ENCODE measurements at places on chromosomes 16 and 17. TPM values are rescaled to one million over a fixed set of nuclear protein-coding genes. Genes with fewer than 3 reads are reported as not detected.
A peak's percentile ranks its signal among the peaks of the same experiment; 100 is the strongest.

- peak; percentile 54 for DNase-seq
Measured at GRCh38 chr16:67672739-67673662, 6.4 kb downstream of the C16orf86 start.

GRCh38 chr17:13031718-13032350, 14.0 kb upstream of the ELAC2 start:
- peak; percentile 59 for DNase-seq

- DNase-seq: no peak
Measured at GRCh38 chr16:10154389-10154788, 27.8 kb downstream of the GRIN2A start.

GRCh38 chr16:77948835-77949234, 73.5 kb upstream of the CLEC3A start:
- DNase-seq: no peak

- no peak for DNase-seq
Measured at GRCh38 chr17:27320222-27320560, 26.3 kb downstream of the WSB1 start.

GRCh38 chr17:70810609-70811008, 641.3 kb downstream of the KCNJ2 start:
- DNase-seq: no peak

GRCh38 chr17:79243996-79244395, 169.4 kb downstream of the ENGASE start:
- no peak for DNase-seq

GRCh38 chr16:84672276-84673202, 24.2 kb downstream of the KLHL36 start:
- DNase-seq: peak; percentile 80

GRCh38 chr17:63700528-63701455, 867 bp upstream of the LIMD2 start:
- peak; percentile 47 for DNase-seq

- DNase-seq: no peak
Measured at GRCh38 chr16:30757316-30757715, 4.5 kb downstream of the CFAP119 start.

DNA sequence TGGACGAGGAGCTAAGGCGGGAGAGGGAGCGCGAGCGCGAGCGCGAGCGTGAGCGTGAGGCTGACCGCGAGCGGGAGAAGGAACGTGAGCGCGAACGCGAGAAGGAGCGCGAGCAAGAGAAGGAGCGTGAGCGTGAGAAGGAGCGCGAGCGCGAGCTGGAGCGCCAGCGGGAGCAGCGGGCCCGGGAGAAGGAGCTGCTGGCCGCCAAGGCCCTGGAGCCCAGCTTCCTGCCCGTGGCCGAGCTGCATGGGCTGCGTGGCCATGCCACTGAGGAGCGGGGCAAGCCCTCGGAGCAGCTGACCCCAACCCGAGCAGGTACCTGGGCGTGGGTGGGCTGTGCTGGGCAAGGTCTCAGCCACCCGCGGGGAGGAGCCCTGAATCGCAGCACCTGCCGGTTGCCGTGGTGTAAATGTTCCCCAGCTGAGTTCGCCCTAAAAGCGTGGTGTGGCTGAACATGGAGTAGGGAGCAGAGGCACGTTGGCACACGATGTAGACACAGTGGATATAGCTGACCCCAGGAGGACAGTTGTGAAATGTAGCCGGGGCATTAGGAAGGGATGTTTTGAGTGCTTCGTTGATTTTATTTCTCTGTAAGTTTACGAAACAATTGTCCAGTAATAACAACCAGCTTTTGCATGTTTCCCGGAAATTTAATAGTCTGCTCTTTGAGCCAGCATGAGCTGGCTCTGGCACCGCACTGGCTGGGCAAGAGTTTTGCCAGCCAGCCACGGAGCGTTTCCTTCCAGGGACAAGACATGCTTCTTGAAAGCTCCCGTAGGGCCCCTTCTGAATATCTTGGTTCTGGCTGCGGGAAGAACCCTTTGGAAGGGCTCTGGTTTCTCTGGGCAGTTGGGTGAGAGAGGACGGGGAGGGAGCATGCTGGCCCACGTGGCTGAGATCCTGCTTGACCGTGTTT, 32.1 kb downstream of the GINS2 start:
- no peak for DNase-seq

GRCh38 chr16:8237452-8237851, 352.9 kb downstream of the TMEM114 start:
- no peak for DNase-seq

DNA sequence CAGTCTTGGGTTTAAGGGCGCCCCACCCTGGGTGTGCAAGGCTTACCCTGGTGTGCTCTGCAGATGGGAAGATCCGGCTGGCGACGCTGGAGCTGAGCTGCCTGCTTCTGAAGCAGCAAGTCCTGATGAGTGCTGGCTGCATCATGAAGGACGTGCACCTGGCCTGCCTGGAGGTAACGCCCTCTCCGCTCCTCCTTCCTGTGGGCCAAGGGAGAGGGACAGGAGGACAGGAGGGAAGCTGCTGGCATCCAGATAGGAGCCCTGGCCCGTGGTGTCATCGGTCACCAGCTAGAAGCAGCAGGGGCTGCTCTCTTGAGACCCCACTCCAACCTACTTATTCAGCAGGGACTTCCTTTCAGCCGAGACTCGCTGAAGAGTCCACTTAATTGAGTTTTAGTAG, 97.8 kb downstream of the CLEC16A start:
- no peak for DNase-seq

DNA sequence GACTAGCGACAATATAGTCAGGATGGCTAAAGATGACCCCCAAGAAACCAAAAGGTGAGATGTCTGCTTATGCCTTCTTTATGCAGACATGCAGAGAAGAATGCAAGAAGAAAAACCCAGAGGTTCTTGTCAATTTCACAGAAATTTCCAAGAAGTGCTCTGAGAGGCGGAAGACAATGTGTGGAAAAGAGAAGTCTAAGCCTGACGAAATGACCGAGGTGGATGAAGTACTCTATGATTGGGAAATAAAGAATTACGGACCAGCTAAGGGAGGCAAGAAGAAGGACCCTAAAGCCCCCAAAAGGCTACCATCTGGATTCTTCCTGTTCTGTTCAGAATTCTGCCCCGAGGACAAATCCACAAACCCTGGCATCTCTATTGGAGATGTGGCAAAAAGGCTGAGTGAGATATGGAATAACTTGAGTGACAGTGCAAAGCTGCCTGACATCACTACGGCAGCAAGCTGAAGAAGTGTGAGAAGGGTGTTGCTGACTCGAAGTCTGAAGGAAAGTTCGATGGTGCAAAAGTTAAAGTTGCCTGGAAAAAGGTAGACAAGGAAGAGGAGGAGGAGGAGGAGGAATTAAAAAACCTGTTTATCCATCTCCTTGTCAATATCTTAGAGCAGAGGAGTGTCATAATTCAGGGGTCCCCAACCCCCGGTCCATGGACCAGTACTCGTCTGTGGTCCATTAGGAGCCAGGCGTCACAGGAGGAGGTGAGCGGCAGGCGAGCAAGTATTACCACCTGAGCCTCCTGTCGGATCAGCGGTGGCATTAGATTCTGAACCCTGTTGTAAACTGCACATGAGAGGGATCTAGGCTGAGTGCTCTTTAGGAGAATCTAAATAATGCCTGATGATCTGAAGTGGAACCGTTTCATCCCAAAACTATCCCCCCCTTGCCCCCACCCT, 25.1 kb upstream of the ADGRG1 start:
- peak; percentile 9 for DNase-seq

- no peak for DNase-seq
Measured at GRCh38 chr17:15124746-15125145, 140.4 kb downstream of the PMP22 start.

- no peak for DNase-seq
Measured at GRCh38 chr17:29586676-29587469, 2.6 kb downstream of the GIT1 start.

- no peak for DNase-seq
Measured at GRCh38 chr17:28811651-28812090, 30.9 kb downstream of the FAM222B start.

The SOST gene
- polyA plus RNA-seq: not detected

The GID4 gene
- polyA plus RNA-seq: 2.9 TPM

The RNF222 gene
- not detected for polyA plus RNA-seq

The IGF2BP1 gene
- not detected for polyA plus RNA-seq

The CD300C gene
- 141 TPM for polyA plus RNA-seq

The FNDC8 gene
- not detected for polyA plus RNA-seq

The SAT2 gene
- polyA plus RNA-seq: 117 TPM

The LGALS9B gene
- polyA plus RNA-seq: not detected

The ATP1B2 gene
- not detected for polyA plus RNA-seq

Data from CD14-positive monocyte (primary cell).